HFFc6 (cell line): ENCODE measurements at places on chromosomes 7 and 10.
A peak's percentile ranks its signal among the peaks of the same experiment; 100 is the strongest.

- DNase-seq: no peak
Observed at GRCh38 chr10:48776528-48776927, 91.9 kb downstream of the WDFY4 start.

GRCh38 chr10:1009071-1009494 lies 16.6 kb downstream of the IDI2 start:
- DNase-seq: no peak

- no peak for DNase-seq
Observed at GRCh38 chr7:801940-802381, 30.3 kb upstream of the SUN1 start.

GRCh38 chr7:142925413-142925812 lies 8.1 kb downstream of the TRPV5 start:
- DNase-seq: no peak

- DNase-seq: peak; percentile 97
Observed at GRCh38 chr7:98418636-98419315, 17.9 kb upstream of the BAIAP2L1 start.

- DNase-seq: no peak
Observed at GRCh38 chr10:550665-551372, 138.6 kb downstream of the DIP2C start.

DNA sequence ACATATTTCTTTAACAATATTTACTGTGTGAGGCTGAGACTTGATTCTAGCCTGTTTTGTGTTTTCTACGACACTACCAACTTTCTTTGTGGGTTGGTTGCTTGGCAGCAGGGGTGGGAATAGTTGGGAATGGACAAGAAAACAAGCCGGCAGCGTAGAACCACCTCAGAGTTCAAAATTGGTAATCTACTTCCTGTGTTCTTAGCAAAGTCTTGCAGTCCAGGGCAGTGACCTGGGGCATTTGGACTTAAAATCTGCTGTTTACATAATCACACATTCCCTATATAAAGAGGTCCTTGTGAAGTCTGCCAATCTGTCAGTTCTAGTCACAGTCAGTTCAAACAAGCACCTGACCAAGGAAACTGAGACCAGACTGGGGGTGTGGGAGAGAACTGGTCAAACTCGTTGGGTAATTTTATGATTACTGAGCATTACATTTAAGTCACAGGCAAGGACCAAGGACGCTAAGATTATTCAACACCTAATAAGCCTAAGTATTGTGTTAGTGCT lies 167.9 kb downstream of the CPEB3 start:
- no peak for DNase-seq

- no peak for DNase-seq
Observed at GRCh38 chr7:104943502-104944343, 70.3 kb upstream of the KMT2E start.

GRCh38 chr7:130758429-130759056 lies 24.5 kb upstream of the KLF14 start:
- peak; percentile 34 for DNase-seq

- no peak for DNase-seq
Observed at GRCh38 chr10:6680735-6681134, 100.7 kb upstream of the PRKCQ start.

DNA sequence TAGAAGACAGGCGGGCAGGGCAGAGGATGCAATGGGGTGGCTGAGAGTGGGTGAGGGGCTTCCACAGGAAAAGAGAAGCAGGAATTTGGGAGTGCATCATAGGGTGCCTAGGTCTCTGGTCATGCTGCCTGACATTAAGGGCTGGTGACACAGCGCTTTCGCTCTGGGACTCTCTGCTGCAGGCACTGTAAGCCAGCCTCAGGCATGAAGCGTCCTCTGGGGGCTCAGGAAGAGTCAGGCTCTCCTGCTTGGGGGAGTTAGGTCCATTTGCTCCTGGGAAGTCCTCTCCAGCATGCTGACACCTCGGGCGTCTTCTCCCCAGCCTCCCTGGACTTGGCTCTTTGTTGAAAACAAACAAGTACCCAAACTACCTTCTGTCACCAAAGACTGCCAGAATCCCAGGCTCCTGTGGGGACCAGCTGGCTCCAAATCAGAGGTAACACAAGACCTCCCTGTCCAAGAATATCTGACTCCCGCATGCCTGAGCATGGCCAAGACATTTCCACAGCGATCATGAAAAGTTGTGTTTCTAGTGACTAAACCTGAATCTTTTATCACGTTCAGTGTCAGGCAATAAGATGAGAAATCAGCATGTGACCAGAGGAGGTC lies 55.4 kb downstream of the GPR26 start:
- no peak for DNase-seq

DNA sequence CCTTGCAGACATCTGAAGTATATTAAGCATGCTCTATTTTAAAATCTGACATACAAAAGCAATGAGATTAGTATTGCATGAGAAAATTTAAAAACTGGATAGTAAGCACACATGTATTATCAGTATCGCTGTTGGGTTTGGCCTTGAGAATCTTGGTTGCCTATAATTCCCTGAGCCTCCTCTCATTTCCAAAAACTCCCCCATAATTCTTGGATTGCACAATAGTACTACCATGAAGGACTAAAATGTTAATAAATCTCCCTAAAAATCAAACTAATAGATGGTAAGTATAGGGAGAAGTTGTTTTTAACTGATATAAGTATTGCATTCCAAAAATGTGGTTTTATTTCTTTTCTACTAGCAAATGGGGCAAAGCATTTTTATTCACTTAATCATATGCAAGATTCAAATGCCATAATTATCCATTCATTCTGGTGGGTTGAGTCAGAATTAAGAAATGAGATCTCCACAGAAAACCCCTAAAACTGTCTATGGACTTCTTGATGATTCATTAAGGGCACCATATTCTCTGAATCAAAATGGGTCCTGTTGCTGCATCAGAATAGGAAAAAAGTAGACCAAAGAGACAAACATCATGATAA lies 10.3 kb upstream of the VIM start:
- DNase-seq: peak; percentile 95

- DNase-seq: no peak
Observed at GRCh38 chr10:123831259-123831658, 60.3 kb downstream of the CPXM2 start.

DNA sequence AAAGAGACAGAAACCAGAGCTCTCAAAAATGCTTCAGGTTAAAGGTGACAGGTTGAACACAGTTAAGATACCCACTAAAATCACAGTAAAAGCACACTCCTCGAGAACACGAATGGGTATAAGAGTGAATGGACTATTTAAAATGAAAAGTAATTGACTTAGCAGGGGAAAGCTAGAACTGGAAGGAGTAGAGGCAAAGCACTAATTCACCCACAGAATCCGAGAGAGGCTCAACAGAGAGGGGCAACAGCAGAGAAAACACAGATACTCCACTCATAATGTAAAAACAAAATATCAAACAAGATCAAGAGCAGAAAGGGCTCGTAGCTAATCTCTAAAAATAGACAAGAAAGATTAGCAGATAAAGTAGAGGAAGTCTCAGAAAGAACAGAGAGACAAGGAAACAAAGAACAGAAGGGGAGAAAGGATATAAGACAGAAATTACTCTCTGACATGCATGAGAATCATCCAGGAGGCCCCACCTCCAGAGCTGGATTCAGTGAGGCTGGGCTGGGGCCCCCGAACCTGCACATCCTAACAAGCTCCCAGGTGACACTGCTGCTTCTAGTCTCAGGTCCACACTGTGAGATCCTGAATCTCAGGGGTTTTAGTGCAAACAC lies 117.6 kb downstream of the GALNT11 start:
- no peak for DNase-seq

GRCh38 chr7:22667562-22668239 lies 59.3 kb upstream of the IL6 start:
- peak; percentile 83 for DNase-seq

DNA sequence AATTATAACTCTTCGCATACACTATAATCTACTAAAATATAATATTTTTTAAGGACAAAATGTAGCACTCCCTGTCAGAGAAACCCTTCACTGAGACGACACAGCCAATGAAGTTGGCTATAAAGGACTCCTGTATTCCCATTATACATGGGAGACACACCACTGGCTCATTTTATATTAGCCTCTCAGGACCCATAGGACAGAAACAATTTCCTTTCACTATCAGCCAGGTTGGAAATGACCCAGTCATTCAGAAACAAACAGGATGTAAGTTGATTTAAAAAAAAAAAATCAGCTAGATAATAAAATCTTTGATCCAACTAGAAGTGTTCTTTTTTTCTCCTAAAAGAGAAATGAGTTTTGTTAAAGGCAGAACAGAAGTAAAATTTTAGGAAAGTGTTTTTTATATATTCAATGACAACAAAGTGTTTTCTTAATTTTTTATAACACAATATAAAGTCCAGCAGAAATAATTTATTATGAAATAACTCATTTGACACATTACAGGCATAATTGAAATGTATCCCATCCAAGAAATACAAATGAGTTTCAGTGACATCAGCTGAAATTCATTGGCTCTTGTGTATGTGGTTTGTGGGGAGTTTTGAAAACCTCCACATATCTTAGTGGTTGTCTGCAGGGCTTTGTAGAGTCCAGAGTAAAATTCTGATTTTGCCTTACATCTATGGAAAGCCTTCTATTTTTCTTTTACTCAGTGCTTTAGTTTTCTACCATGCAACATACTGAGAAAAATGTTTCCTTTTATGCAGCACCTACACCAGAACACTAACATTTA lies 64.1 kb downstream of the CTTNBP2 start:
- no peak for DNase-seq
